ENCODE measurements at places on chromosomes 1 and 21. TPM values are rescaled to one million over a fixed set of nuclear protein-coding genes. Genes with fewer than 3 reads are reported as not detected.

The TRIM17 gene
- not detected for total RNA-seq

The ELOA gene
- 33.4 TPM for total RNA-seq

The CFHR1 gene
- total RNA-seq = not detected

The BRDT gene
- total RNA-seq = not detected

The MTMR11 gene
- 8.4 TPM for total RNA-seq

The ABCG1 gene
- 2.0 TPM for total RNA-seq

The RGS8 gene
- not detected for total RNA-seq

The MROH7 gene
- total RNA-seq = not detected

The RIIAD1 gene
- total RNA-seq = not detected

The AUNIP gene
- total RNA-seq = 6.2 TPM

The NR1I3 gene
- not detected for total RNA-seq

The BCL10 gene
- total RNA-seq = 16.6 TPM

The RAB25 gene
- total RNA-seq = not detected

The AK5 gene
- total RNA-seq = 8.7 TPM

The SLC45A1 gene
- 2.5 TPM for total RNA-seq

The LCE1B gene
- not detected for total RNA-seq

The ZMYM1 gene
- total RNA-seq = 5.5 TPM

The HSD3B2 gene
- total RNA-seq = not detected

The F11R gene
- total RNA-seq = 52.6 TPM

The HOOK1 gene
- 0.24 TPM for total RNA-seq

The FCRL3 gene
- not detected for total RNA-seq

The CHRNB2 gene
- total RNA-seq = 0.58 TPM

The BATF3 gene
- 32.0 TPM for total RNA-seq

The RAB29 gene
- 13.3 TPM for total RNA-seq

The NPPA gene
- not detected for total RNA-seq

The SPRR3 gene
- 0.22 TPM for total RNA-seq

The SLC45A3 gene
- total RNA-seq = 6.8 TPM

The USP25 gene
- total RNA-seq = 9.2 TPM

The PLA2G2F gene
- total RNA-seq = not detected

The HCRTR1 gene
- not detected for total RNA-seq

The TNFAIP8L2 gene
- not detected for total RNA-seq

The KRTAP10-9 gene
- total RNA-seq = not detected

The PDZK1 gene
- total RNA-seq = 0.86 TPM

The CD1C gene
- not detected for total RNA-seq

The CELA3A gene
- not detected for total RNA-seq

The RBP7 gene
- total RNA-seq = 5.8 TPM

The ITPKB gene
- 2.7 TPM for total RNA-seq

The FAM110D gene
- total RNA-seq = 0.01 TPM

The OR2L13 gene
- total RNA-seq = not detected

The FMO3 gene
- not detected for total RNA-seq

The GBP6 gene
- not detected for total RNA-seq

The SHISAL2A gene
- not detected for total RNA-seq

The MAP10 gene
- total RNA-seq = 0.75 TPM

The TNFRSF14 gene
- 0.22 TPM for total RNA-seq

The CYP4B1 gene
- total RNA-seq = not detected

The ATP5PO gene
- total RNA-seq = 150 TPM

The UMODL1 gene
- not detected for total RNA-seq

The RGSL1 gene
- not detected for total RNA-seq

The DDR2 gene
- total RNA-seq = 0.67 TPM

The HPDL gene
- 3.6 TPM for total RNA-seq

The FAM131C gene
- 16.5 TPM for total RNA-seq

The PTGER3 gene
- total RNA-seq = 0.01 TPM

The CNKSR1 gene
- total RNA-seq = 0.45 TPM

The NEXN gene
- 4.6 TPM for total RNA-seq

The PER3 gene
- 1.3 TPM for total RNA-seq
